T-helper 2 cell (primary cell): ENCODE measurements at places on chromosomes 3 and 15.

- DNase-seq: no peak
These were observed 28.0 kb upstream of the GABRA5 start for GRCh38 chr15:26838742-26839460.

DNA sequence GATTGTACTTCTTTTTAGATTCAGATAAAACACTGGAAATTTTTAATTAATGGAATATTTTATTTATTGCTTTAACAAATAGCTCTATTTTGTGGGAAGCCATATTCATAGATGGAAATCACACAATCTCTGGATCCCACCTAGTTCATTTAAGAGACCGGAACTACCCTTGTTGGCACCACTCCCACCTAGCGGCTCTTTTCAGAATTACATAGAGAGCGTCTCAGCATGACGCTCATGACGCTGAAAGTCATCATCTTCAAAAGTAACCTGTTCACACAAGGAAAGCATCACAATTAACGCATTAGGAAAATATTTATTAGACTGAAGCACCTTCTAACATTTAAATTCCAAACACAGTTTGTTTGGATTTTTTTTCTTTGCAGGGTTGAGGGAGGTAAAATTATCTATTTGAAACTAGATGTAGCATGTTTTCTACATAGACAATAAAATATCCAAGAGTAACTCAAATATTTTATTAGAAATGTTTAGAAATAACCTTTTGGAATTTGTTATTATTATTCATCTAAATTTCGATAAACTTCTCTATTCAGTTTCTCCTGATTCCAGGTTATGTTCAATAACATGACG, 214.9 kb upstream of the ARRDC4 start:
- no peak for DNase-seq

DNA sequence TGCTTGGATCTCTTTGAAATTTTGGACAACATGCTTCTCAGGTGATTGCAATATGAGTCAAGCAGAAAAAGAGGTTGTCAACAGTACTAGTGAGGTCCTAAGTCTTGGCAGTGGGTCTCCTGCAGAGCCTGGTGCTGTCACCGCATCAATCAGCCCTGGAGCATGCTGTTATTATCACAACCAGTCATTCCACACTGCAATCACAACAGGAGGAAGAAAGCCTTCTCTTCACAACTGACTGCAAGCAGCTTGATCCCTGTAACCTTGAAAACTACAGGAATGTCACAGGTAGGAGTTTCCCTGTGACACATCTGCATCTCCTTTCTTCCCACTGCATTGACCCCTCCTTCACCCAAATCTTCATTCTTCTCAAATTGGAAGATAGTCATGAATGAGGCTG, 451.1 kb upstream of the ATP11B start:
- no peak for DNase-seq

DNA sequence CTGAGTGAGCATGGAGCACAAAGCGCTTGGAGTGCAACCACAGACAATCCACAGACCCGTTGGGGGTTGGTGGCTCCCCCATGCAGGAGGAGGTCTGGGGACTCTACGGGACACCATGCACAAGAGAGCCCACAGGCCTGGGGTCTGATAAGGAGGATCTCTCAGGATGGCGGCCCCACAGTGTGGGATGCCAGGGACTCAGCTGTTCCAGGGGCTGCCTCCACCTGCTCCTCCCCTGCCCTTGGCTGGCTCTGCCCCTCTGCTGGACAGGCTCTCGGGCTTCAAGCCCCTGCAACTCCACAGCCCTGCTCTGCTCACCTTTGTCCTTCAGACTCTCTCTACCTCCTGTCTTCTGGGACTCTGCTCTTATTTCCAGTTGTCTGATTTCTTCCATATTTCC, 184.5 kb upstream of the CHRNA7 start:
- DNase-seq: no peak

DNA sequence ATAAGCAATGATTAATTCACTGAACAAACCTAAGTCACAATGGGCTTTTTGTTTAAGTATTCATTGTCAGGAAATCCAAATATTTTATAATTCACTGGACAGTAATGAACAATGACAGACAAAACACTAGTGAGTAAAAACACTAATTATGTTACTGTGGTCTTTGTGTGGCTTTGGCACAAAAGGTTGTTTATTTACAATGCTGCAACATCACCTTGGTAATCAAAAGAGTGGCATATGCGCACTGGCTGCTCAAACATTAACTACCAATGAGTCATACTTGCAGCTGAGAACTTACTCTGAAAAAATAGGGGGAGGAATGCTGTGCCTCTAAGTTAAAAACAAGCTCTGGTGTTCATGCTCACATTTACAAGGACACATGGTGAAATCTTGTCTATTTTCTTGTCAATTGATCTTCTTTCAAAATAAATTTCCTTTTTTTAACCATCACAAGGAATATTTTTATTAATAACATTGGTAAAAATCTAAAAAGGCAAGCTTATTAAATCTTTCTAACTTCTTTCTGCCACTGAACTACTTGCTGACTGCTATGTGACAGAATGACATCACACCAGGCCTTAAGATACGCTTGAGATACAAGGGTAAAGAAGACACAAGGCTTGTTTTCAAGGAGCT, 85.2 kb upstream of the PPIB start:
- no peak for DNase-seq

DNA sequence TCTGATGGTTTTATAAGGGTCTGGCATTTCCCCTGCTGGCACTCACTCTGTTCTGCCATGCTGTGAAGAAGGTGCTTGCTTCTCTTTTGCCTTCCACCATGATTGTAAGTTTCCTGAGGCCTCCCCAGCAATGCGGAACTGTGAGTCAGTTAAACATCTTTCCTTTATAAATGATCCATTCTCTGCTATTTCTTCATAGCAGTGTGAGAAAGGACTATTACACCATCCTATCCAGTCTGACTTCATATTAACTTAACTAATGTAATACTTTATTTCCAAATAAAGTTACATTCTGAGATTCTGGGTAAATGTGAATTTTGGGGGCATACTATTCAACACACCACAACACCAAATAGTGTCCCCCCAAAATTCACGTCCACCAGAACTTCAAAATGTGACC, 22.2 kb upstream of the MAP3K13 start:
- DNase-seq: no peak

GRCh38 chr15:94443186-94443585, 211.8 kb downstream of the MCTP2 start:
- DNase-seq: no peak

- no peak for DNase-seq
These were observed 532.1 kb upstream of the SEMA6D start for GRCh38 chr15:47184908-47185801.

- no peak for DNase-seq
These were observed 60.6 kb downstream of the CYP11A1 start for GRCh38 chr15:74306781-74307217.

- no peak for DNase-seq
These were observed 6.4 kb upstream of the MGA start for GRCh38 chr15:41653760-41654159.

DNA sequence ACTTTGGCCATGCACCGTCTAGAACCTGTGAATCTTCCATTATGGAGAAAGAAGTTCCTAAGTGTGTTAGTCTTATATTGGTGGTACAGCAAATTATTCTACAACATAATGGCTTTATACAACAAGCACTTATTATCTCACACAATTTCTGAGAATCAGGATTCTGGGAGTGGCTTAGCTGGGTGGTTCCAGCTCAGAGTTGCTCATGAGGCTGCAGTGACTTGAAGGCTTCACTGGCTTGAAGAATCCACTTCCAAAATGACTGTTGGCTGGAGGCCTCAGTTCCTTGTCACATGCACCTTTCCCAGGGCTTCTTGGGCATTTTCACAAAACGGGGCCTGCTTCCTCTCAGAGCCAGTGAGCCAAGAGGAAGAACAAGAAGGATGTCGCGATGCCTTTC, 82.3 kb upstream of the RNF7 start:
- DNase-seq: no peak

DNA sequence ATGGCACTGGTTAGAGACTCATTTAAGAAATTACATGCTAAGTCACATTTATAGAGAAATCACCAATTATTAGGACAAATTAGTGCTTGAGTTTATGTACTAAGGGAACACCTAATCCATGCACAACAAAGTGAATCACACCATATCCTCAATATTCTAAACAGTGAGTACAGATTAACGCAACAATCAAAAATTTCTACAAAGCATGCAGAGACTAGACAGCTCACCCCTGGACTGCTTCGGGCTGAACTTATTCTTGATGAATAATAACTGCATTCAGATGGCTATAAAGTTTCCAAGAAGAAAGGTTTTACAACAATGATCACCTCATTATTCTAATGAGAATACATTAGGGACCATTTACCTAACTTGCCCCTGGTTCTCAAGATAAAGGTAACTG, 66.5 kb downstream of the LRRFIP2 start:
- no peak for DNase-seq

GRCh38 chr3:157394411-157394810, 42.2 kb upstream of the PTX3 start:
- no peak for DNase-seq

GRCh38 chr3:179309225-179310078, 13.4 kb upstream of the ZNF639 start:
- no peak for DNase-seq
